Stimulated activated effector memory CD8-positive, alpha-beta T cell treated with anti-CD3 and anti-CD28 coated beads, Interleukin-12 subunit alpha, Interleukin-12 subunit beta, amount 100 ng/mL, for 72 hours (primary cell): ENCODE measurements at places on chromosomes 3 and 15.
A peak's percentile ranks its signal among the peaks of the same experiment; 100 is the strongest.

- no peak for DNase-seq
Measured at GRCh38 chr3:37770938-37771918, 90.5 kb upstream of the CTDSPL start.

DNA sequence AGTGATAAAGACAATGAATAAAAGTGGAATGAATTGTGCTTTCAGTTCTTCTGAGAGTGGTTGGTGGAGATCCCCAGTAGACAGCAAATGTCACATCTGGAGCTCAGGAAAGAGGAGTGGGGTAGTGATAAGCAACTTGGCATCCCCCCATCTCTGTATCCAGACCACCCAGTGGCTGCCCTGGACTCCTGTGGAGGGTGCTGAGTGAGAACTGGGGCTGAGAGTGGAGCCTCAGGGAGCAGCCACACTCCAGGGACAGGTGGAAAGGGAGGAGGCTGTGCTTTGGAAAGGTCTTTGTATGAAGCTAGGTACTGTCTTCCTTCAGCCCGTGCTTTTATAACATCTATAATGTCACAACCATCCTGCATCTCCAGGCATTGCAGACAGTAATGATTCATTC, 85.6 kb upstream of the RASGRF1 start:
- DNase-seq = no peak

DNA sequence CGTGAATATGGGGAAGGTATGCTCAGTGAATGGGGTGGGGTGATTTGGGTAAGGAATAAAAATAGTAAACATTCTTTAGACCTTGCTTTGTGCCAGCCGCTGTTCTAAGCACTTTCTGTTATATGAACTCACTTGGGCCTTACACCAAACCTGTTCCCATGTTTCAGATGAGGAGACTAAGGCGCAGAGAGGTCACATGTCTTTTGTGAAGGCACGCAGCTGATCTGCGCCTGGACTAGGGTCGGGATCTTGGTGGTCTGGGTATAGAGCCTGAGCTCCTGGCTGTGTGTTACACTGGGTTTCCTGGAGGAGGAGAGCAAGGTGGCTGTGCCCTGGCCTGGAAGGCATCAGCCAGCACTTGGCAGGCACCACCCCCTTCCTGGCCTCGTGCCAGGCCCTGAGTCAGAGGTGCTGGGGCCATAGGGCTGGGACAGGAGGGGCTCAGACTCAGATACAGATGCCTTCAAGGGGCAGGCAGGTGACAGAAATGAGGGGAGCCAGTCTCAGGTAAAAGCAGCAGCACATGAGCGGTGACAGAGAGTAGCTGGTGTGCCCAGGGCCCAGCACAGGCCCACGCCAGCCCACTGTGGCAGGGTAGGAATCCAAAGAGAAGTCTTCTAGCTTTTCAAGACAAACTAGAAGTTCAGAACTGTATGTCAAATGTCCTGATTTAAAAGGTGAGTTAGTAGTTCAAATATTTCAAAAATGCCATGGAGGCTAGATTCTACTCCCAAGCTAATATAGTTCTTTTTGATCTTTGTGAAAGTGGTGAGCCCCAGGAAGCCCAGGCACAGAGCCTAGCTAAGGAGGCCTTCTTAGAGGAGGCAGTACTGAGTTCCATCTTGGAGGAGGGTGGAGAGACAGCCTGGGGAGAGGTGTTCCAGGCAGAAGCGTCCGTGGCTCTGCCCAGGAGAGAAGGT, 83.1 kb downstream of the DNAJB8 start:
- no peak for DNase-seq

GRCh38 chr3:32816439-32817256, 1.1 kb upstream of the TRIM71 start:
- peak; percentile 56 for DNase-seq

DNA sequence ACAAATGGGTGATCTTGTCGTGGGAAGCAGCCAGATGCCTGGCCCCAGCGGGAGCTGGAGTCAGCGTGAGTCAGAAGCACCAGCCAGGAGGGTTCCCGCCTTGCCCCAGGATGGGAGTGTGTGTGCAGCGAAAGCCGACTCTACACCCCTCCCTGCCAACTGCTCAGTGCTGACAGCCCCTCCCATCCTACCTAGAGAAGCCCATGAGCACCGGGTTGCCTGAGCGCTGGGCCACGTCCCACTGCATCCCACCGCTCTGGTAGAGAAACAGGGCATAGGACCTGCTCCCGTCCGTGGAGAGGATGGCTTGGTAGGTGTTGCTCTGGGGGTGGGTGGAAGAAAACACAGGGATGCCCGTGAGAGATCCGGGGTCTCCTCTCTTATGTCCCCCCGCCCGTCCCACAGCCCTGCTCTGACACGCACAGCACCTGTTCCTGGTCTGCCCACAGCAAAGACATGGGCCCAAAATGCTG, 42.9 kb downstream of the MUC4 start:
- DNase-seq = no peak

GRCh38 chr3:88744896-88745295, 362.5 kb upstream of the EPHA3 start:
- DNase-seq = no peak

- no peak for DNase-seq
Measured at GRCh38 chr3:69012100-69012799, 1.2 kb downstream of the EOGT start.

- DNase-seq = no peak
Measured at GRCh38 chr15:46344115-46344724, 709.4 kb downstream of the SQOR start.

GRCh38 chr3:178353006-178353694, 183.1 kb upstream of the KCNMB2 start:
- no peak for DNase-seq

DNA sequence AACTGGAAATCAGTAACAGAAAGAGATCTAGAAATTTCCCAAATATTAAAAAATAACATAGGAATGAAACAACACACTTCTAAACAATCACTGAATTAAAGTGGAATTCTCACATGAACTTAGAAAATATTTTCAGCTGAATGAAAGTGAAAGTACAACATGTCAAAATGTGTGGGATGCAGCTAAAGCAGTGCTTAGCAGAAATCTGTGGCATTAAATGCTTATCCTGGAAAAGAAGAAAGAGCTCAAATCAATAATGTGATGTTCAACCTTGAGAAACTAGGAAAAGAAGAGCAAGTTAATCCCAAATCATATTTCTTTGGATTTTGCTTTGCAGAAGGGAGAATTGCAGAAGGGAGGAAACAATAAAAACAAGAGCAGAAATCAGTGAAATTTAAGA, 98.2 kb upstream of the NR2E3 start:
- no peak for DNase-seq

- DNase-seq = no peak
Measured at GRCh38 chr15:31235311-31236183, 91.1 kb upstream of the KLF13 start.

DNA sequence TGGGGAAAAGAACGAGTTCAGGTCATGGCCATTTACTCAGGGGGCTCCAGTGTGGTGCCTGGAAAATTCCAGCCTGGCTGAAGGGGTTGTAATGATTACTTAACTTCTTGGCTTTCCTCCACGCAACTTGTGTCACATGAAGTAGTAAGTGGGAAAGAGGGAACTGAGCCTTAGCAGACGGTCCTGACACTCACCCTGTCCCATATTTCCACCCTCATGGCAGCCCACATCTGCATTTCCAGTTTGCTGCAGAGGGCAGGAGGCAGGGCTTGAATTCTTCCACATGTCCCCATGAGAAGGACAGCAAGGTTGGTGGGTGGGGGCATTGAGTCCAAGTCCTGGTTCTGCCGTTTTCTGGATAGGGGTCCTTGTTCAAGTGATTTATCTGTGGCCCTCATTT, 7.8 kb upstream of the CAMP start:
- no peak for DNase-seq

GRCh38 chr3:49707113-49707480, 12.4 kb downstream of the AMIGO3 start:
- no peak for DNase-seq

- no peak for DNase-seq
Measured at GRCh38 chr3:180068023-180068422, 31.3 kb upstream of the PEX5L start.

- DNase-seq = no peak
Measured at GRCh38 chr15:80265021-80265420, 13.0 kb upstream of the CTXND1 start.

DNA sequence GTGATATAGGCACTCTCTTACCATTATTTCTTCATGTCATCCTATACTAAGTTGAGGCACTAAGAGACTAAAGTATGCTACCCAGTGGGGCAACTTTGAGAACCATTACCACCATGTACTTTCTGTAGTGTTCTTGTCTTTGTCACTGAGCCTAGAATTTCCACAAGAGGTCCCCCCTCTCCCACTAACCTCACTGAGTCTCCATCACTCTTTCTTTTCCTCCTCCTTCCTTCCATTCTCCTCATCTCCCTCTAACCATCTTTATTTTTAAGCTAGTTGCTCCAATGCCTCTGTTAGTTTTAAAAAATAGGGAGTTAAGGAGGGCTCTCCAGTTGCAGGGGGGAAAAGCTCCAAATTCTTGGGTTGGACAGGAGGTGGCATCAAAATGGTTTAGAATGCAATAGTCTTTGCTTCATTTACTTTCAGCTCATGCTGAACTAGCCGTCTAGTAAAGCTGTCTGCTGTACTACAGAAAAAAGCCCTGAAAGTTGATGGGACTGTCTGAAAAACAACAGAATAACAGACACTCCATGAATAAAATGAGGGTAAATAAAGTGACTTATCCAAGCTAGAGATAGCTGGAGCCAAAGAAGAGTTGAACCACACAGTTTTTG, 85.1 kb upstream of the MYRIP start:
- DNase-seq = no peak

- no peak for DNase-seq
Measured at GRCh38 chr3:184765730-184766074, 46.3 kb upstream of the VPS8 start.

- no peak for DNase-seq
Measured at GRCh38 chr3:120394347-120394746, 45.2 kb upstream of the LRRC58 start.

GRCh38 chr3:66565301-66565700, 64.5 kb upstream of the LRIG1 start:
- DNase-seq = no peak

DNA sequence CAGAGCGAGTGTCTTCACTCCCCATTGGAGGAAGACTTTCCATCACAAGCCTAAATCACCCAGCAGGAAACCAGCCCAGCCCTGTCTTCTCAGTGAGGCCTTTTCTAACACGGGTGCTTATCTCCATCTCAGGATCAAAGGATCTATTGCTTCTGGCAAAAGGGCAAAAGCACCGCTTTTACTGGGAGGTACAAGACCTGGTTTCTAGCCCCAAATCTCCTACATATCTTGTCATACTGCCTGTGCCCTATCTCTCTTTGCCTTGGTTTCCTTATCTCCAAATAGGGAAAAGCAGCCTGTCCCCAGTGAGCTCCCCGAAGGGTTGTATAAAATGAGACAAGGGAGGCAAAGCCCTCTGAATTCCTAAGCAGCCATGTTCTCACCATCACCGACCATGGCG, 5.2 kb downstream of the GLB1 start:
- no peak for DNase-seq

GRCh38 chr3:71238355-71238757, 345.2 kb downstream of the FOXP1 start:
- no peak for DNase-seq

- DNase-seq = no peak
Measured at GRCh38 chr3:13491206-13491974, 11.3 kb downstream of the HDAC11 start.

DNA sequence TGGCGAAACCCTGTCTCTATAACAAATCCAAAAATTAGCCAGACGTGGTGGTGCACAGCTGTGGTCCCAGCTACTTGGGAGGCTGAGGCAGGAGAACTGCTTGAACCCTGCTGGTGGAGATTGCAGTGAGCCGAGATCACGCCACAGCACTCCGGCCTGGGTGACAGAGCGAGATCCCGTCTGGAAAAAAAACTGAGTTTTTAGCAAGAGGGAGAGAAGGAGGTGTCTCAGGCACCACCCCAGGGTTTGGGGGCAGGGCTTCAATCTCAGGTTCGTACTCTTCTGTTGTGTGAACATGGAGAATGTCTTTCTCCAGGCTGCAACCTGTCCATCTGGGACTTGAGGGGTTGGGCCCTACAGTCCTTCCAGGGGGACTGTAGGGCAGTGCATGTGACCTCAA, 2.7 kb downstream of the CHRNA3 start:
- DNase-seq = no peak

- DNase-seq = no peak
Measured at GRCh38 chr3:16883057-16883722, 1.6 kb upstream of the PLCL2 start.

DNA sequence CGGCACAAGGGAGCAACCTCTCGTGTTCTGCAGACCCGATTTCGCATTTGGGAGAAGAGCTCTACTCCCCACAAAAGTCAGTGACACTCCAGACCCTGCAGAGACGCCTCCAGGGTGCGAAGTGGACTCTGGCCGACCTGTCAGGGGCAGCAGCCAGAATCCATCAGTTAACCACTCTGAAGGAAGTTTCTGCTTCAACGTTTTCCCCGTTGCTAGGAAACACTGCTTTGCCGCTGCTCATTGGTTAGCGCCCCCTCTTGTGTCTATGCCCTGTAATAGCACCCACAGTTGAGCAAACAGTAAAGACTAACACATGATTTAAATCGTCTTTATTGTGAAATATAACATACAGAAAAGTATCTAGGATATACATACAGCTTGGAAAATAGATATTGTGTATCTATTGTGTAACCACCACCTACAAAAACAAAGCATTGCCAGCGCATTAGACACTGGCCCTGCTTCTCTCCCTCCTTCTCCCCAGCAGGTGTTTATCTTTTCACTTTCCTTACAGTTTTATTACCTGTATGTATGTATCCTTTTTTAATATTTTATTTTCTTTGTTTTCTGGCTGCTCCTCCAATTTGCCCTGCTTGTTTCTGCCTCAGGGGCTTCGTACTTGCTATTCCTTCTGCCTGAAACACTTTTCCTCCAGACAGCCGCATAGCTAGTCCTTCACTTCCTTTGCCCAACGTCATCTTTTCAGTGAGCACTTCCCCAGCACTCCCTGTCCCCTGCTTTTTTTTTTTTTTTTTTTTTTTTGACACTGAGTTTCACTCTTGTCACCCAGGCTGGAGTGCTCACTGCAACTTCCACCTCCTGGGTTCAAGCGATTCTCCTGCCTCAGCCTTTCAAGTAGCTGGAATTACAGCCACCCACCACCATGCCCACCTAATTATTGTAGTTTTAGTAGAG, 38.8 kb downstream of the TMEM40 start:
- peak; percentile 40 for DNase-seq

DNA sequence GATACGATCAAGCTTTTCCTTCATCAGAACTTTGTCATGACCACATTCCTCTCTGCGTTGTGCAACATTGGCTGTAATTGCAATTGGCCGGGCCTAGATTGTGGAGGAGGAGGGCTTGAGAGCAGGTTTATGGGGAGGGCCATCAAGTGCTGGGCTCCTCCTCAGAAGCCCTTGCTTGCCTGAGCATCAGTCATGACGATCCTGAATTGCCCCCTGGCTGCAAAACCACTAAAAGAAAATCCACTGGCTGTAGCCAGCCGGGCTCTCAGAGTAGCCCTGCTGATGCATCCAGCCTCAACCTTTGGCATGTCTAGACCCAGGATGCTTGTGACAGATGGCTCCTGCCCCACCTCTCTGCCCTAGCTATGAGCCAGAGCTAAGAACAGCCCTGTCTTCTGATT, 13.4 kb upstream of the TRH start:
- DNase-seq = no peak

GRCh38 chr3:150607267-150608065, 4.3 kb downstream of the SELENOT start:
- DNase-seq = no peak

- DNase-seq = no peak
Measured at GRCh38 chr3:124451630-124452317, 278.5 kb upstream of the UMPS start.

GRCh38 chr3:12869035-12869621, 27.8 kb upstream of the RPL32 start:
- peak; percentile 27 for DNase-seq

GRCh38 chr15:53979051-53979788, 979 bp downstream of the UNC13C start:
- DNase-seq = no peak

GRCh38 chr15:70699890-70700289, 63.5 kb downstream of the UACA start:
- DNase-seq = no peak
